Right cardiac atrium (tissue), 5 donors: ENCODE measurements at places on chromosomes 5 and 9.

DNA sequence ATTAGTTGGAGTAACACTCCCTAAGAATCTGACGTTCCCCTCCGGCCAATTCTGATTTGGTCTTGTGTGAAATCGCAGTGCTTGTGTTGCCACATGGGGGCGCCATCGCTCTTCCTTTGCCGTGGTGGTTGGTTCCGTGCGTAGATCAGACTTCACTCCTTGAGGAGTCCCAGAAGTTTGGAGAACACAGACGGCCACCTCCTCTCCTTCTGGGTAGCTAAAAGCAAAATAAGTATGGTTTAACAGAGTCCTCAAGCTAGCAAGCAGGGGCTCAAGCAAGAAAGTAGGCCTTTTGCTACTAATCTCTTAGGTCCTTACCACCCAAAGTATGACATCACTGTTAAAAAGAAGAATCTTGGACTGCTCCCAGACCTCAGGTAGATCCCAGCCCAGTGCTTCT, 59.5 kb downstream of the HSPA4 start:
- DNase-seq: peak; percentile 87

GRCh38 chr5:173582216-173583111, 34.0 kb downstream of the BOD1 start:
- DNase-seq: no peak

DNA sequence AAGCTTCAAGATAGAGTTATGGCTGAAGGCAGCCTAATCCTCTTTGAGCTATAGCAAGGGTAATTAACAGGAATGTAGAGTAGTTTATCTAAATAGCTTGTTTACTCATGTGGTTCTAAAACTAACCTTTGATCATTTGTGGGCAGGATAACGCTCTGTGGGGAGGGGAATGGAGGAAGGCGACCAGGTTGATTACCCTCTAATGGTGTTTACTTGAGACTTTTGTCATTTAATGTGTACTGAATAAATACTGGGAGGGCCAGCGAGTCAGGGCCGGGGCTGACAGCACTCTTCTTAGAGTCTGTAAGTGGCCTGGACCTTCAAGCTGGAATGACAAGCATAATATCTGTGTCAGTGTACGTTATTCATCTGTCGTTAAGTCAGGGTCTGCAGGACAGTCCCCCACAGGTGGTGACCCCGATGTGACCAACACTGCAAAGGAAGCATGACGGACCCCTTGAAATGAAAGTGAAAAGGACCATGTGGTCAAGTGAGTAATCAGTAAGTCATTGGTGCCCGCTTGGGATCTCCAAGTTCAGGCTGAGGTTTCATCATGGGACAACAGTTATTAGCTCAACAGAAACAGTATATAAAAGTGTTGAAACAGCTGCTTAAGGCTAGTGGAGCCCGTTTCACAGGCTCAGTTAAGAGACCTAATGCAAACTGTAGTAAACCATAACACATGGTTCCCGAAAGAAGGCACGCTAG, 162.6 kb downstream of the CPLANE1 start:
- DNase-seq: no peak

DNA sequence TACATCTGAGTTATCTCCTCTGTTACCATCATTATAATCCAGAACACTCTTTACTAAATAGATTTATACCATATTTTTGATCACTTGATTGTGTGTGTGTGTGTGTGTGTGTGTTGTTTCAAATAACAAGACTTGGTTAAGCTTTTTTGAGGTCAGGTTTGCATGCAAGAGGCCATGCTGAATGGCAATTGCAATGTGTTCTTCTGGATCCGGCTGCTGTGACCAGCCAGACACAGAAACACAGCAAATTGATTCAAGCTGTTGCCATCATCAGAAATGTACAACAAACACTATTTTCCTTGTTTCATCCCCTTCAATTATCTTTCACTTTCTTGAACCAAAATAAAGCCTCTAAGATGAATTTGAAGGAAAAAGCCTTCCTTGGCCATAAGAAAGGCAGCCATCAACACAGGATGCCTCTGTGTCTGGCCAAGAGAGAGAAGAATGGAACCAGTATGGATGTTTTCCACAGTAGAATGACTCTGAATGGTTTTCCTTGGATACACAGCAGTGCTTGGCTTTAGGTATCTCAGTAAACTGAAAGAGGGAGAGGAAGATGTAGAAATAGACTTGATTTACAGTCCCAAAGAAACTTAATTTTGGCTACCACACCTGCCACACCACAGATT, 53.9 kb downstream of the DPYSL3 start:
- DNase-seq: no peak

GRCh38 chr9:135701959-135702721, at the start of gene KCNT1:
Gene KCNT1, plus strand, starts transcription at chr9:135702185. Its CDS starts 74 bp downstream, at chr9:135702259.
- DNase-seq: peak; percentile 86

DNA sequence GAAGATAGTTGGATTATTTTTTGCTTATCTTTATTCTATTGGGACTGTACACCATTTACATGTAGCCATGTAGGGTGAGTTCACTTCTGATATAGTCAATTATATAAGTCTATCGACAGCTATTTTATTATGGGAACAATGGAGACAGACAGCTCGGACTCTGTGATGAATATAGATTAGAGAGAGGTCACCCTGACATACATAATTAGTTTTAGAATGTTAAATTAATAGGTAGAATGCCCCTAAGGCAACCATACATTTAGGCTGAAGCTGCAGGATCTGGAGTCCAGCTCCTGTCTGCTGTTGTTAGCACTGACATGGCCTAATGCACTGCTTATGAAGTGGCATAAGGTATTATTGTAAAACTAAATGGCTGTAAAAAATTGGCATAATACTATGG, 700.8 kb downstream of the MAT2B start:
- no peak for DNase-seq

DNA sequence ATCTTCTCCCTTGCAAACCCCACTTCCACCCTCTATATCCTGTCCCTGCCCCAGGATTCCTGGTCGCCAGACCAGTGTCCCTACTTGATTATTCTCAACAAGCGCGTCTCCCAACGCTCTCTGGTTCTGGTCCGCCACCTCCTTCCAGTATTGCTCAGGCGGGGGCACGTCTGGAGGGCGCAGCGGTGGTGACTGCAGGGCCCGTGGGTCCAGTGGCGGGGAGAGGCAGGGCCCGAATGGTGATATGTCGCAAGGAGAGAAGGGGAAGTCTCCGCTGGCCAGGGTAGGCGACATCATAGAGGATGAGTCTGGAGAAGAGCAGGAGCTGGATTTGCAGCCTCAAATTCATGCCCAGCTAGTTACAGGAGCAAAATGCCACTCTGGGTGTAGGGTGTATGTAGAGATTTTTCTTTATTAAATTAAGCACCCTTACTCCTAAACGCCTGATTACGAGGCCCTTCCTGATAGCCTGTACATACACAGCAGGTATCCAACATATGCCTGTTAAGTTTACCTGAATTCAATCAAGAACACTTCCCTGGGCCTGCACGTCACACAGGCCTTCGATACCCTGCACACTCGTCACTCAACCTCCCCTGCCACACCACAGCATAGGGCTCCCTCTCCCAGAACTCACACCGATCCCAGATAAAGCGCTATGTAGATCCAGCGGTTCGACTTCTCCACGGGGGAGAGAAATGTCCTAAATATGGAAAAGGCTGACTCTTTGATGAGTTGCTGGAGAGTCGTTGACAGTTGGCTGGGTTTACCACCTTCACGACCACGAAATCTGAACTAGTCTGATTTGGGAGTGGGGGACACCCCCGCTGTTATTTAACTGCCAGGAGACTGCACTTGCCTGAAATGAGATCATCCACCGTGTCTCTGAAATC, 4.8 kb downstream of the MCIDAS start:
- no peak for DNase-seq

- DNase-seq: no peak
Observed at GRCh38 chr9:116096853-116097252, 56.7 kb upstream of the PAPPA start.

GRCh38 chr9:88995627-88996026, 4.4 kb downstream of the S1PR3 start:
- no peak for DNase-seq
